ENCODE measurements at places on chromosomes 11 and 22.

DNA sequence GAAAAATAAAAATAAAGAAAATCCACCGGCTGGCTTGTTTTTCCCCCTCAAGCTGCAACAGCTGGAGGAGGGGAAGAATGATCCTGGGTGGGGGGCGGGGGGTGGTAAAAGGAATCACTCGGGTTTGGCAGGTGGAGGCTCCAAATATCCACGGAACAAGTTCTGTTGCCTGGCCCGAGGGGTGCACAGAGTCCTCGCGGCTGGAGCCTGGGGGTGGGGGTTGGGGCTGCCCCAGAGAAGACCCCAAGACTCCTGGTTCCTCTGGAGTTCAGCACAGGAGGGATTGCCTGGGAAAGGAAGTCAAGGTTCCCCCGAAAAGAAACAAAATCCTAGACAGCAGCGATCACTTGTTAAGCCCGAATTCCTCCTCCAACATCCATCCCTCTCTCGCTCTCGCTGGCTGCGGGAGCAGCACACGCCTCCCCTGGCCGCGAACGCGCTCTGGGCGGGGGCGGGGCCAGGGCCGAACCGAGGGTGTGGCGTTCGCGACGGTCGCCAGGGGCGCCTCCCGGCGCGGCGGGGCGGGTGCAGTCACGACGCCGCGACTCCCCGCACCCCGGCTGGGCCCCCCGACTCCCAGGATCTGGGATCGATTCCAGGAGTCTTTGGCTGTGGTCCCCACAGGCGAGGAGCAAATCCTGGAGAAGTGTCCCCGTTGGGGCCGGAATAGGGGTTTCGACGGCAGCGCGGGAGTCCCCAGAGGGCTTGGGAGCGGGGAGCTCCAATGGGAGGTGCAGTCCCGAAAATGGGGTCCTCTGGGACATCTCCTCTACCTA is at the start of gene KCNA4:
Gene KCNA4 (minus strand): TSS at position 443 of the 776 bp plus-strand sequence. CDS start 4,352 bp downstream, outside the sequence.
- DNase-seq = no peak

GRCh38 chr11:20962581-20962980 is 293.2 kb downstream of the NELL1 start:
- no peak for DNase-seq

GRCh38 chr11:44615041-44615755 is 49.7 kb downstream of the CD82 start:
- DNase-seq = no peak

DNA sequence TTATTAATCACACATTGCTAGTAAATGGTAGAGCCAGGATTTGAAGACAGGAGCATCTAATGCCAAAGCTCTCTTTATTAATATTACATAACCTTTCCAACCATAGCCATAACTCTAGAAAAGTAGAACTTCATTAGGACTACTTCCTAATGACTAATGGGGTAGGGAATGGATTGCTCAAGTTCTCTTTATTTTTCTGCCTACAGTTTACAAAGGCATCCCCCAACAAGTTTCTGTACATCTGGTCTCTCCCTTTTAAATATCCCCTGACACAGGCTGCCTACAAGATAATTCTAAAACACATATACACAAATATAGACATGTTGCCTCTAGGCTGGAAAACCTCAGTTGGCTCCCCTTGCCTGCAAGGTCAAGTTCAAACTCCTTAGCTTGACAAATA is 534.9 kb downstream of the SOX6 start:
- no peak for DNase-seq

DNA sequence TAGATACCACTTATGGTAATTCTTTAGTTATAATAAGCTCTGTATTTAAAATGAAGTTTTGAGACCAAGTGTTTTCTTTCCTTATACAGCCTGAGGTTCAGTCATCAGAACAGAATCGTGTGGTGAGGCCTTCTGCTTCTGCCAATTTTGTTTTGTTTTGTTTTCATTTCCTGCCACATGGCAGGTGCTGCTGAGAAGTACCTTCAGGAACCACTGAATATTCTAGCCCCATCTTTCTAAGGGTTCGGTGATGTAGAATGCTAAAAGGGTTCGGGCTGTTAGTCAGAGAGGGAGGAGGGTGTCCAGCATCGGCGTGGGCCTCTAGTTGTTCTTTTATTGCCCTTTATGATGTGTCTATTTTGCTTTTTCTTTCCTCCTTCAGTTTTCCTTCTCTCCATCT is 25.8 kb downstream of the TNRC6B start:
- DNase-seq = no peak

DNA sequence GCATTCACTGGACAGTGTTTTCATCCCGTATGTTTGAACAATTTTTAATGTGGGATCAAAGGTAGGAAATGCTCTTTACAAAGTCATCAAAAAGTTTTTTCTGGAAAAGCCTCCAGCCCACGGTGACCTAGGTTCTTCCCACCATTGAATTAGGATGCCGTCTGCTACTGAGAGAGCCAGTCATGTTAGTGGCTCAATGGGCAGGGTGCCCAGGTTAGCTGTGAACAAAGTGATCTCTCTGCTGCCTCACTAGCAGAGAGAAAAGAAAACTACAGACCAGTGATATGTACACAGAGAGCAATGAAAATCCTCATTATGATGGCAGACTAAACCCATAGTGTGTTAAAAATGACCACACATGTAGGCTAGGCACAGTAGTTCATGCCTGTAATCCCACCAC is 32.4 kb downstream of the KCNQ1 start:
- no peak for DNase-seq

GRCh38 chr11:41861838-41862237 is 402.4 kb upstream of the LRRC4C start:
- no peak for DNase-seq

- no peak for DNase-seq
These were observed 21.5 kb upstream of the GSTP1 start for GRCh38 chr11:67561971-67562619.

GRCh38 chr22:40346185-40347118 is at the start of gene ADSL:
TSS of gene ADSL (plus strand) at chr22:40346500. CDS start at chr22:40346559, 59 bp downstream.
- DNase-seq = peak; percentile 77

- no peak for DNase-seq
These were observed 92.7 kb downstream of the FDX1 start for GRCh38 chr11:110522471-110522870.

GRCh38 chr11:72430741-72431570 is 3.4 kb downstream of the CLPB start:
- DNase-seq = peak; percentile 16

GRCh38 chr11:74925281-74925680 is 23.6 kb downstream of the XRRA1 start:
- no peak for DNase-seq

DNA sequence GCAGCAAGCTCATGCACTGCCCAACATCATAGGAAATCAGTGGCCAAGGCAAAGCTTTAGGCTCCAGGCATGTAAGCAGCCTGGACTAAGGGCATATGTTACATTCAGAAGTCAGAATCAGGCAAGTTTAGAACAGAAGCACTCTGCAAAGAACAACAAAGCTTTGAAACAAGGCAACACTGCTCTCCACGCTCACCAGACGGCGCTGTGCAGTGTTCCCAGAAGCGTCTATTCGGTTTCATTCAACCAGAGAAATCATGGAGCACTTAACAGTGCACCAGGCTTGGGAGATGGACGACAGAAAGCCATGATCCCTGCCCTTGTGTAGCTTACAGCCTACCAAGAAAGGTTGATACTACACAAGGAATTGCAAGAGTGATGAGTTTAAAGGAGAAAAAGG is 555.8 kb downstream of the BUD13 start:
- DNase-seq = no peak

GRCh38 chr11:69122630-69123431 is 32.9 kb upstream of the SMIM38 start:
- DNase-seq = peak; percentile 46

- no peak for DNase-seq
These were observed 11.6 kb upstream of the ALKBH3 start for GRCh38 chr11:43868852-43869567.

- DNase-seq = no peak
These were observed 3.6 kb upstream of the SLC15A3 start for GRCh38 chr11:60955571-60955970.

DNA sequence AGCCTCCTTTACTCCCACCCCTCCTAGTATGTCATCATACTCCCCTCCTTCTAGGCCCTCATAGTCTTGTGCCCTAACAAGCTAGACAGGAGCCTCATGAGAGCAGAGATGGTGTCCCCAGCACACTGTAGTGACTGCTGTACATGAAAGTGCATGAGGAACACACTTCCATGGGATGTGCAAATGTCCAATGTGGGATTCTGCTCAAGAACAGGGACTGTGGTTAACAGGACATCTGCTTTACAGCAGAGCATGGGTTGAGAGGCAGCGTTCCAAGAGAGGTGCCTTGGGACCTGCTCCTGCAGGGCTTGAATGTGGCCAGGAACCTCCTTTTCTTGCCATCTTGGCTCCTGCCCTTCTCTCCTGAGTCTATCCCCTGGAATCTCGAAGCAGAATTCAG is 45.3 kb downstream of the HIRA start:
- DNase-seq = no peak

- no peak for DNase-seq
These were observed 36.3 kb upstream of the SORL1 start for GRCh38 chr11:121415856-121416255.

DNA sequence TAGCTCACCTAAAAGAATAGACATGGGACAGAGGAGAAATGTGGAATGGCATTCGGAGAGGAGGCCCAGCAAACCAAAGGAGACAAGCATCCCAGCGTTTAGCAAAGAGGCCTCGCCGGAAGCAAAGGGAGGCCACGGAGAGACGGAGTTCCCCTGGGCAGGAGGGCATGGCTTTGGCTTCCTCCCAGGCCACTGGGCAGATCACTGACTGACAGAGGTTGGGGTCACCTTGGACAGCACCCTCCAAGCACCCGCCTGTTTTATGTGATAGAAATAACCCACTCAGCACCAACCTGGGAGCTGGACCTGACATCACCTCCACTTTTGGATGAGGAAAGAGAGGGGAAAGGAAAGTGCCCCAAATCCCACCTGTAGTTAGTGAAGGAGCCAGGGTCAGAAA is 434.1 kb downstream of the BRD1 start:
- DNase-seq = no peak

DNA sequence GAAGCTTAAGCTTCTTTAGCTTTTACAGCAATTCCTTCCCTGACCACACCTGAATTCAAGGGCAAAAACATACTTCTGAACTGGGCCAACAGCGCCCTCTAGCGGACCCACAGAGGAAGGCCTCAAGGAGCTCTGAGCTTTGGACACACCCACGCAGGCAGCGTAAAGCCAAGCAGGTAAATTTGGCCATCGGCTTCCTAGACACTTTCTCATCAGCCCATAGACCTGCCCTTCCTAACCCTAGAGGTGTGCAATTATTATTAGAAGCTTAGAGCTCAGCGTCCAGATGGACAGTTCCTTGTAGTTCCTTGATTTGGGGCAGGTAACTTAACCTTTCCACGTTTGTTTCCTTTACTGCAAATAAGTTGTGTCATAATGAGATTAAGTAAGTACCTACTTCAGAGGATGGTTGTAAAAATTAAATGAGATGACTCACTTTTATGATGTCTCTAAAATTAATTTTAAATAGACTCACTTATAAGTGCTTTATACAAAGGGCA is 25.7 kb upstream of the HMGXB4 start:
- peak; percentile 70 for DNase-seq

DNA sequence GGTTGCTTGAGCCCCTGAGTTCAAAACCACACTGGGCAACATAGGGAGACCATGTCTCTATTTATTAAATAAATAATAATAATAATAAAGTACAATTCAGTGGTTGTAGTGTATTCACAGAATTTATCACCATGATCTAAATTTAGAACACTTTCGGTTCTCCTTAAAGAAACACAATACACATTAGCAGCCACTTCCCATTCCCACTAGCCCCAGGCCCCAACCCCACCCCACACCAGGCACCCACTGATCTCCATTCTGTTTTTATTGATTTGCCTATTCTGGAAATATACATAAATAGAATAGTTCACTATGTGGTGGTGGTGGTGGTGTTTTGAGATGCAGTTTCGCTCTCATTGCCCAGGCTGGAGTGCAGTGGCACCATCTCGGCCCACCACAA is 45.7 kb downstream of the BCL2L13 start:
- DNase-seq = no peak

DNA sequence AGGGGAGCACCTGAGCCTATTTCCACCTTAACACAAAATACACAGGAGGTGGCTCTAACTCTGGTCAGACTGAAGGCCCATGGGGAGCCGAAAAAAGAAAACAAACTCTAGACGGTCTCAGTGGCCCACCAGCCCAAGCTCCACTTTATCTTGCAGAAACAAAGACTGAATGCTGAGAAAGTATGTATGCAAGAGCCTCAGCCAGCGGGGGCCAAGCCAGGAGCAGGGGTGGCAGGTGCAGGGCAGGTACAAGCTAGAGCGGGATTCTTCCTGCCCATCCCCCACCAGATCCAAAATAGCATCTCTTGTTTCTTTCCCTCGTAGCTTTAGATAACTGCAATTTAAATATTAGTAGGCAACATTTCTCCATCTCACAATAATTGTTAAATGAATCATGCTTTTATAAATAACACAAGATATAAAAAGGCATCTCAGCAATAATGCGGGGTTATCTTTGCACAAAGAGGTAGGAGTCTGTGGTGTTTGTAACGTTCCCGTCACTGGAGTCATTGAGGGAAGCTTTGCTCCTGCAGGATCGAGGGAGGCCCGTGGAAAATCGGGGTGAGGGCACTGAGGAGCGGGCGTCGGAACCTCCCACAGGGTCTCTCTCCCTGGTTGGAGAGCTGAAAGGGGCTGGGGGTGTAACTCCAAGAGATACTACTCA is 418.0 kb downstream of the SHANK2 start:
- no peak for DNase-seq

GRCh38 chr11:116690611-116691010 is 82.2 kb downstream of the BUD13 start:
- DNase-seq = no peak

DNA sequence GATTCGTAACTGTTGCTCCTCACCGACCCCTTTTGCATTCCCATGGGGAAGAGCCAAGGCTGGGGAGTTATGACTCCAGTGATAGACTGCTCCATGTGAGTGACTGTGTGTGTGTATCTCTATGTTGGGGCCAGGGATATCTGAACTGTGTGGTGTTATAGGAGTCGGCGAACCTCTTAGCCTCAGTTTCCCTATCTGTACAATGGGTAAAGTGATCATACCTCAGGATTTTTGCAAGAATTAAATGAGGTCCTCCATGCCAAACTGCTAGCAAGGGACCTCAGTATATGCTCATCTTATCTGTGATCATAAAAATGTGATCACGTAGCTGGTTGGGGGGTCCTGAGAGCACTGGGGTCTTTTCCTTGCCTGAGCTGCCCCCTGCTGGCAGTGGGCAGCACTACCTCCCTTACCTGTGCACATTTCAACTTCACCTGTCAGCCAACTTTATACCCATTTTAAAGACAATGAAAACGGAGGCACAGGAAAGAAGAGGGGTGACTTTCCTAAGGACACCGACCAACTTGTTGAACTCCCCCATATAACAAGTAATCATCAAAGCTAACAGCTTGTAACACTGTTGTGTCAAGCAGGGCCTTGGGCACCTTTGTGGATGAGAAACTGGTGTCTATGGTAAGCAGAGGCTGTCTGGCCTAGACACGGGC is 1.4 kb upstream of the DPP3 start:
- DNase-seq = no peak

GRCh38 chr22:38638216-38638615 is 18.0 kb downstream of the FAM227A start:
- no peak for DNase-seq

GRCh38 chr11:1397862-1398527 is 8.3 kb downstream of the BRSK2 start:
- DNase-seq = no peak

All from stimulated activated CD4-positive, alpha-beta T cell treated with anti-CD3 and anti-CD28 coated beads, TNF-alpha, amount 100 ng/mL, for 24 hours (primary cell).